G401 (cell line): ENCODE measurements at places on chromosomes 12 and 14.

GRCh38 chr14:59313658-59314608, 125.5 kb downstream of the DAAM1 start:
- DNase-seq = no peak

- no peak for DNase-seq
Measured at GRCh38 chr14:73829071-73829470, 22.6 kb upstream of the PTGR2 start.

- no peak for DNase-seq
Measured at GRCh38 chr12:104414581-104415341, 42.0 kb upstream of the CHST11 start.

DNA sequence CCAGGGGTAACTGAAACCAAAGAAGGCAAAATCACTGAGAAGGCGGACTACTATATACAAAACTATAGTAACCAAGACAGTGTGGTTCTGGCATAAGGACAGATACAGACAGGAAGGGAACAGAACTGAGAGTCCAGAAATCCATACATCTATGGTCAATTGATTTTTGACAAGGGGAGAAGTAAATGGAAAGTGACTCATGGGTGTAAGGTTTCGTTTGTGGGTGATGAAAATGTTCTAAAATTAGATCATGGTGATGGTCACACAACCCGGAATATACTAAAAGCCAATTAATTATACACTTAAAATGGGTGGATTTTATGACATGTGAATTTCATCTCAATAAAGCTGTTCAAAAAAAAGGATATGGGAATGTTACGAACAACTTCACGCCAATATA, 18.7 kb downstream of the ANGEL1 start:
- DNase-seq = no peak

DNA sequence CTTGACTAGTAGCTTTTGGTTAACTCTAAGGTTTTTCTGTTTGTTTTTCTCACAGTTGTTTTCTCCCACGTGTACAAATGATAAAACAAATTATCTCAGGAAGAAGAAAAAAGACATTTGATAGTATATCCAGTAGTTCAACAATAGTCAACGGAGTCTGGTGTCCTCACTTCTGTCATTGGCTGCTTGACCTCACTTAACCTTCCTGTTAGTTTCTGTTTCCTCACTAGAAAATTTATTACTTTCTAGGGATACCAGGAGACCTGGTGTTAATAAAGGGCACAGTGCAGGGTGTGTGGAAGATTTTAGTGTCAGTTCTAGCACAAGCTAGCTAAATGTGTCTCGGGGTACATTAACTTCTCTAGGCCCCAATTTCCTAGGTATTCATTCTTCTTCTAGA, 116.0 kb downstream of the PRKCH start:
- no peak for DNase-seq
